Activated CD8-positive, alpha-beta memory T cell treated with anti-CD3 and anti-CD28 coated beads for 4 hours (primary cell): ENCODE measurements at places on chromosomes 1 and 21.

GRCh38 chr1:65948609-65949229, 156.0 kb downstream of the PDE4B start:
- DNase-seq: no peak

- DNase-seq: no peak
These were observed 785.1 kb upstream of the ADGRL4 start for GRCh38 chr1:79791488-79792218.

GRCh38 chr1:243363832-243364231, 108.0 kb downstream of the SDCCAG8 start:
- no peak for DNase-seq

DNA sequence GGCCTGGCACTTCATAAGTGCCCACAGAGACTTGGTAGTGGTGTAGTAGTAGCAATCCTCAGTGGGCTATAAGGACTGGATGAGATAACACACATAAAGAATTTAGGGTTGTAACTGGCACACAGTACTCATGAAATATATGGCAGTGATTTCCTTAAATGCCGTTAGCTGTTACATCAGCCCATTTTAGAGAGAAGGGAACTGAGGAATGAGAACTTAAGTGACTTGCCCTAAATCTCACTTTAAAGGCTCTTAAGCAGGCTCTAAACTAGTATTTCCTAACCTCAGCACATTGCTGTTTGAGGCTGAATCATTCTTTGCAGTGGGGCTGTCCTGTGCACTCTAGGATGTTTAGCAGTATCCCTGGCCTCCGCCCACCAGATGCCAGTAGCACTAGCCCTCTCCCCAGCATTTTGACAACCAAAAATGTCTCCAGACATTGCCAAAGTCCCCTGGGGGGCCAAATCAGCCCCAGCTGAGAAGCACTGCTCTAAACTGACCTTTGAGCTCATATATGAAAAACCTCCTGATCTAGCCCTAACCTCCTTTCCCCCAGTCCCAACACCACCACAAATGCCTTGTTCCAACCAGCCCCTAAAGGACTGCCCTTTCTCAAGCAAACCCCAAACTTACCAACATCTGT, 11.6 kb downstream of the CAMK2N1 start:
- DNase-seq: no peak

GRCh38 chr1:182293119-182293589, 98.4 kb downstream of the GLUL start:
- no peak for DNase-seq

DNA sequence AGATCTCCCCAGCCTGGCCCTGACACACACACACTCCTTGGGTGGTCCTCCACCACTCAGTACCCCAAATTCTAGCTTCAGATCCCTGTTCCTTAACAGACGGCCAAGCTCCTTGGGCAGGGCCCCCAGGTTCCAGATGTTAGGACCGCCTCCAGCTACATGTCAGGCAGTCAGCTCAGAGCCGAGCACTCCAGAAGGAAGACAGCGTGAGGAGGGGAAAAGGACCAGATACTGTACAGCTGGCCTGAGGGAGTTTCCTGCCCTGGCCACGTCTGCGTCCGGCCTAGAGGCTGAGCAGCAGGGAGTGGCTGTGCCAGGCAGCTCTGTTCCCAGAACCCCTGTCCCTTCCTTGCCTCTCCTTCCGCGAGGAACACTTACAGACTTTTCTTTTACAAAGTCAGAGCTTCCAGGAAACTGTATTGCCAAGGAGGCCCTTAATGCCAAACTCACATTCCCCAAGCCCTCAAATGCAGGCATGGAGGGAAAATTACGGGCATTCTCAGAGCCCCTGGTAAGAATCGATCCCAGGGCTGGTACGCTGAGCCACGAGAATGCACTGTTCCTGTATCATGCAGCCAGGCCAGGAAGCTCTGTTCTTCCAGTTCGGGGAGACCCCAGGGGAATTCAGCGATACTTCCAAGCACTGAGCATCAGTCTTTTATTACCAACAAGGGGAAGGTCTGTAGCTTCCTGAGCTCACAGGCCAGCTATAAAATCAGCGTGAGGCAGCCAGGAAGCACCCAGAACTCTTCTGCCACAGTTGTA, 45.2 kb upstream of the CNTN2 start:
- no peak for DNase-seq

GRCh38 chr1:244760471-244760870, 75.0 kb upstream of the COX20 start:
- no peak for DNase-seq

- no peak for DNase-seq
These were observed 35.8 kb upstream of the CCN1 start for GRCh38 chr1:85544689-85545215.

- no peak for DNase-seq
These were observed 7.4 kb upstream of the MPL start for GRCh38 chr1:43329995-43330751.

DNA sequence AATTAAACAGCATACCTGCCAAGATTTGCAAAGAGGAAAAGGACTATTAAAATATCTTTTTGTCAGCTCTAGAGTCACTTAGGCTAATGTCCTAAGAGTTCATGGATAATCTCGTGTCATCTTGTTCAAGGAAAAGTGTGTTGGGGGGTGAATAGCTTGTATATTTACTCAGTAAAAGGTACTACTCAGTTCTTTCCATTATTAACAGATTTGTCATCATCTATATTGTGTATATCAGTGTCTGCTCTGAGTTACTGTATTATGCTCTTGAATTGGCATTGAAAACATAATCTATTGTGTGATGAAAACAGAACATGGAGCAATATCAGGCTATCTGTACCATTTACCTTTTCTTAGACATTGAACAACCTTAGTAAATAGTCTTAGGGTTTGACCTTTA, 41.9 kb downstream of the SMG7 start:
- no peak for DNase-seq

- no peak for DNase-seq
These were observed 1.5 kb downstream of the SLAMF6 start for GRCh38 chr1:160521554-160521953.

DNA sequence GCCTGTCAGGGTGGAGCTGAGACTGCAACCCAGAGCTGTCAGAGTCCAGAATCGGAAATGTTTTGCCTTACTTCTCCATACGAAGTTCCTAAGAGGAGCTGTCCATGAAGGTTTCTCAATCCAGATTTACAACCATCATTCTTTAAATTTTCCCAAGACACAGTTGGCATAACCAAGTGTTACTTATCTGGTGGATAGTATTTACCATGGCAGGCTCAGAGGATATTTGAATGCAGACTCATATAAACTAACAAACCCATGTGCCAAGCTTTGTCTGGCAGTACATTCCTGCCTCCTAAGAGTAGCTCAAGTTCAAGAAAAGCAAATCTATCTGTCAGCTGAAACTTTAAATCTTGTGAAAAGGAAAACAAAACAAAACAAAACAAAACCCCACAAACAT, 267.9 kb downstream of the ZNF326 start:
- no peak for DNase-seq

DNA sequence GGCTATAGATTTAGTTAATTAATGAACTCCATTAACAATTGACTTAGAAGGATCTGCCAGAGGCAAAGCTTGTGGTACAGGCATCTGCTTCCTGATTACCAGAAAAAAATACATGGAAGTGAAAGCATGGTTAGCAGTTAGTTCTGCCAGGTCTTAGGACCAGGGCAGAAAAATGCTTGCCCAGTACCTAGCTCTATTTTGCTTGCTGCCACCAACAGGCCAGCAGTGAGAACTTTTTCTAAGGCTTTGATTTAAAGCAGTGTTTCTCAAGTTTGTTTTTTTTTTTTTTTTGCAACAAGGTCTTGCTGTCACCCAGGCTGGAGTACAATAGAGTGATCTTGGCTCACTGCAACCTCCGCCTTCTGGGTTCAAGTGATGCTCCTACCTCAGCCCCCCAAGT, 16.4 kb upstream of the MTF1 start:
- DNase-seq: no peak

- no peak for DNase-seq
These were observed 20.6 kb downstream of the ABCD3 start for GRCh38 chr1:94438692-94439276.

DNA sequence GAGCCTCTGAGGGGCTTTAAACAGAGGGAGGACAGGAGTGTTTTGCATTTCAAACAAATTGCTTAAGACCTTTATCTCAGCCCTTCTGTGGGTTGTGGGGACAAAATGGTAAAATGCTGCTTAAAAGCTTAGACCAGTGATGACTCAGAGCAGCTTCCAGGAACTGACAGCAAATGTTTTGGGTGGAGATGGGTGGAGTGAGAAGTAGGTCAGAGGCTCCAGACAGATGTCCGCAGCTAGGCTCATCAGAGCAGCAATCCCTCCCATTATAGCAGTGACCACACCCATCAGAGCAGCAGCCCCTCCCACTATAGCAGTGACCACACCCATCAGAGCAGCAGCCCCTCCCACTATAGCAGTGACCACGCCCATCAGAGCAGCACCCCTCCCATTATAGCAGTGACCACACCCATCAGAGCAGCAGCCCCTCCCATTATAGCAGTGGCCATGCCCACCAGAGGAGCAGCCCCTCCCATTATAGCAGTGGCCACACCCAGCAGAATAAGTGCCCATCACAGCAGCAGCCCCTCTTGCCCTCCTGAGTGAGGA, 532.2 kb downstream of the MATN1 start:
- DNase-seq: no peak

DNA sequence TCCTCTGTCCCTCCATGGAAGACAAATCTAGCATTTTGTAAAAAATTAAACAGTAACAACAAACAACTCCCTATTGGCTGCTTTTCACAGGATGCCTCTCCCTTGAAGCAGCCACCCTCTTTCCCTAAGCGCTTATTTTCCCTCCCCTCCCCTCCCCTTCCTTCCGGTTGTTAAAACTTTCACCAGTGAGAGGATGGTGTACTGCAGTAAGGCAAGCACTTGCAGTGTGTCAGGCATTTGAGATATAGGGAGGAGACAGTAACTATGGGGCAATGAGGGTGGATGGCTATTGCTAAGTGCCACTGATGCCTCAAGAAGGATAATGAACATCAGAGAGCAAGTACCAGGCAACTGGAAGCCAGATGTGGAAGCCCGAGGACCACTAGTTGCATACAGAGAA, 19.1 kb upstream of the KIAA1614 start:
- no peak for DNase-seq

GRCh38 chr1:67217417-67217816, 51.2 kb downstream of the IL23R start:
- no peak for DNase-seq

DNA sequence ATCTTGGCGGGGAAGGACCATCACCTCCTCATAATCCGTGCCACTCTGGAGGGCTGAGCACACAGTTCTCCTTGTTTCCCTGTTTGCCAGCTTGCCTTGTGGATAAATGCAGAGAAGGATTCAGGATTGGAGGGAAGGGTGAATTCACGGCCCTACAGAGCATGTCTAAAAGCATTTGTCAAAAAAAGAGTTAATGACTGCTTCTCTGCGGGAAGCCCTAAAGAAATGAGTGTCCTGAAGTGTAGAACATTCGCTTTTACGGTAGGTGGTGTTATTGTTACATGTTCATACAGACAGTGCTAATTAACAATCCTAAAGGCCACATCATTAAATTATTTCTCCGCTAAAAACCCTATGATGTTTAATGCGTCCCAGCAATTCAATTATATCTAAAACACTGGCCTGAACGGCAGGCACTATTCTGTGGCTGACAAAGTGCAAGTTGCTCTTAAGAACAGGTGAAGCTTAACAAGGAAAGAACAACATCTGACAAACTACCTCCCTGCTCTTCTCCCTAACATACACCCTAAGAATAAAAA, 112.3 kb upstream of the NFIA start:
- DNase-seq: no peak

- no peak for DNase-seq
These were observed 179.8 kb downstream of the DYRK1A start for GRCh38 chr21:37546299-37546908.

- no peak for DNase-seq
These were observed 12.7 kb downstream of the GABRD start for GRCh38 chr1:2031546-2032540.

- DNase-seq: no peak
These were observed 155.1 kb upstream of the CAMK1G start for GRCh38 chr1:209428241-209428921.

GRCh38 chr21:18350216-18350615, 53.4 kb downstream of the TMPRSS15 start:
- DNase-seq: no peak

GRCh38 chr1:119133987-119134386, 6.5 kb downstream of the WARS2 start:
- no peak for DNase-seq

DNA sequence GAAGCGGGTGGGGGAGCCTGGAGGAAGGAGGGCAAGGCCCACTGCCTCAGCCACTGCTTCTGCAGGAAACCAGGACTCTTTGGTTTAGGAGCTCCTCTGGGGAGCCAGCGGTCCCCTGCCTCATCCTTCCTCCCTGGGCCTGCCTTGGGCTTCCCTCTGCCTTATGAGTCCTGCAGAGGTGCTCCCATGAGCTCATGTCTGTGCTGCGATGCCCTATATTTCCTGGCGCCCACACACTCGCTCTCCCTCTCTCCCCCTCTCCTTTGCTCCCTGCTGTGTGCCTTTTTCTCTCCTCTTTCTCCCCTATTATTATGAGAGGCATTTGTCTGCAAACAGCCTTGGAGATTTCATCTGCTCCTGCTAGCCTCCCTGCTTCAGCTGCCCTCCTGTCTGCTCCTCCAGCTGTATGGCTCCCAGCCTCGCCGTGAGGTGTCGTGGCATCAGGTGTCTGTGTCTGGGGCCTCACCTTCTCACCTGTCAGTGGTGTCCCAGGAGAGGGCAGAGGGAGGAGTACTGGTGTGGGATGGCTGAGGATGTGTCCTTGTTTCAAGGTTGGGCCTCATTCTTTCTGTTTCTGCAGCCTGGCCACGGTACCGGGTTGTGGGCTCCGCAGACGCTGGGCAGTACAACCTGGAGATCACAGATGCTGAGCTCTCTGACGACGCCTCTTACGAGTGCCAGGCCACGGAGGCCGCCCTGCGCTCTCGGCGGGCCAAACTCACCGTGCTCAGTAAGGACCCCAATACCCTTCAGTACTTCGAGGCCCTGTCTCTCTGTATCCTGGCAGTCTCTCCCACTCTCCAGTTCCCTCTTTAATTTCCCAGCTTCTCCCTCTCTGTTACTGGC, 84.2 kb downstream of the KIRREL1 start:
- no peak for DNase-seq

DNA sequence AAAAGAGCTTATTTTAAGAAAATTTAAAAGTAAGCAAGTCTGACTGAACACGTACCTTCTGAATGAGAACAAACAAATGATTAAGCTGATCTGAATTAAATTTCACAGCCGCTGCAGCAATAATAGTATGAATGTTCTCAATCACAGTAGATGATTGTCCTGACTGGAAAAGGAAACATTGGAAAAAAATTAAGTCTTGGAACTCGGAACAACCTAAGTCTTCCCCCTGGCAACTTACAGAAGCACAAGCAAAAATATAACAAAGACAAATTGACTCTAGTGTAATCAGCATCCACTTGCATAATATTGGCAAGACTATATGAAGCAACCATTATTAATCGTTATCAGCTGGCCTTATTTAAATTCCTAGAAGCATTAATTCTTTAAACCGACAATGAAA, 60.5 kb downstream of the USP24 start:
- DNase-seq: no peak
